ENCODE measurements at places on chromosomes 12 and 14.

- DNase-seq = peak; percentile 2
These were observed 179.9 kb upstream of the ATF7IP start for GRCh38 chr12:14185427-14186192.

DNA sequence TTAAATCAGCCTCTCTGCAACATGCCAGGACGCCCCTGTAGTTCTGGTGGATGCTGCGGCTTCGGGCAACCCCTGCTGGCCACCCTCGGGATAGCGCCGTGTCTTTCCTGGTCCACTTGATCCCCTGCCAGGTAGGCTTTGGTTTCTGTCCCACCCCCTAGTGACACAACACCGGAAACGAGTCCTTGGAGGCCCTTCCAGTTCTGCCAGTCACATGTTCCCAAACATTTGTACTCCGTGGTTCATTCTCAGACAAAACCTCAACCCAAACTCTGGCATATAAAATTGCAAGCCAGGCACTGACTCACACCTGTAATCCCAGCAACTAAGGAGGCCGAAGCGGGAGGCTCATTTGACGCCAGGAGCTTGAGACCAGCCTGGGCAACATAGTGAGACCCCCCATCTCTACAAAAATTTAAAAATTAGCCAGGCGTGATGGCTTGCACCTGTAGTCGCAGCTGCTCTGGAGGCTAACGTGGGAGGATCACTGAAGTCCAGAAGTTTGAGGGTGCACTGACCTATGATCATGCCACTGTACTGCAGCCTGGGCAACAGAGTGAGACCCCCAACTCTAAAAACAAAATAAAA lies 37.0 kb downstream of the RASAL1 start:
- DNase-seq = peak; percentile 11

DNA sequence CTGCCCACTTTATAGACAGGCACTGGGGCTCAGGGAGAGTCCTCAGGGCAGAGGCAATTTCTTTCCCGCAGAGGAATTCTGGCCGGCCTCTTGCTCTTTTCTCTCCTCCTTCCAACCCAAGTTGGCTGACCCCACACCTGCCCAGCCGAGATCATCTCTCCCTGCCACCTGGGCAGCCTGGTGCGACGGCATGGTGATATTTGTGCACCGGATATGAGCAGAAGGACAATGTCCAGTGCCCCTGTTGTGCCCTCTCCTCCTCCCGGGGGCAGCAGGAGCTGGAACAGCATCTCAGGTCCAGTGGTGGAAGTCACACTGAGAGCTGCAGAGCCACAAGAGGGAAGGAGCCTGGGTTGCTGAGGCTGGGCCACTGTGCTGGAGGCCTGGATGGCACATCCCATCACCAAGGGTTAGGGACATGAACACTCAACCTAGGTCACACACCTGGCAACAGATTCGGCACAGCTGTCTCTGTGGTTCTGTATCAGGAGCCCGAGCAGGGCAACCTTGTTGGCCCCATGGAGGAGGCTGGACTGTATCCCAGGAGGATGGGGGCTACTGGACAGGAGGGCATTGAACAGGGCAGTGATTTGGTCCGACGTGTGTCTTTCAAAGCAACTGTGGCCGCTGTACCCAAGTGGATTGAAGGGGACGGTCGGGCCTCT lies 57.7 kb upstream of the DIO3 start:
- no peak for DNase-seq

DNA sequence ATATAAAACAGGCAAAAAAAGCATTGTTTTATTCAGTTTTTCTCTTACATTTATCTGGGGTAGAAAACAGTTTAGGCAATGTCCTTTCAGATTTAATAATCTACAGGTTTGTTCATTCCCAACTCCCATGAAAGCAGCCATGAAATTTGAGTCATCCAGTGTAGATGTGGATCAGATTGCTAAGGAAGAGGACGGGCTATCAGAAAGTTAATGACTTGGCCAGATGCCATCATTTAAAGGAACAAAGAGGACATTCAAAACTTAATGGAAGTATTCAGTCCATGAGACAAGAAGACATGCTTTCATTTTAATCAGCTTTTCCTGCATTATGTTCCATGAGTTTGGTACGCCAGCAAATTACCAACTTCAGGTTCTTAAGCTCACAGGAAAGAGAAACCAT lies 31.1 kb upstream of the POC1B start:
- DNase-seq = no peak

- DNase-seq = no peak
These were observed 554 bp upstream of the KRT77 start for GRCh38 chr12:52703878-52704277.

DNA sequence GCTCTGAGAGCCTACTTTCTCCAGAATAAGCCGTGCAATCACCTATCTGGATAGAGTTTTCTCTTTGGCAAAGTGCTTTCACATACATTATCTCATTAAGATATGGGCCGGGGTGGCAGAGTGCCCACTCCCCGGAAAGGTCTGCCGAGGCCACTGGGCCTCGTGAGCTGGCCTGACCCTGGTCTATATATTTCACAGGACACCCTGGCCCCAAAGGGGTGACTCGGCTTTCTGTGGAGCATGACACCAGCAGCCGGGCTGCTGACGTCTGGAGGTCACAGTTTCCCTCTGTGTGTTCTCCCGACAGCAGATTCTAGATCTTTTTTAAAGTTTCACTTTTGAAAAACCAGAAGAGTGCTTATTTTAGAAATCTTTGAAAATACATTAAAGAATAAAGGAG lies 27.9 kb upstream of the ATP2A2 start:
- no peak for DNase-seq

GRCh38 chr12:93882763-93883162 lies 205.6 kb downstream of the CRADD start:
- no peak for DNase-seq

DNA sequence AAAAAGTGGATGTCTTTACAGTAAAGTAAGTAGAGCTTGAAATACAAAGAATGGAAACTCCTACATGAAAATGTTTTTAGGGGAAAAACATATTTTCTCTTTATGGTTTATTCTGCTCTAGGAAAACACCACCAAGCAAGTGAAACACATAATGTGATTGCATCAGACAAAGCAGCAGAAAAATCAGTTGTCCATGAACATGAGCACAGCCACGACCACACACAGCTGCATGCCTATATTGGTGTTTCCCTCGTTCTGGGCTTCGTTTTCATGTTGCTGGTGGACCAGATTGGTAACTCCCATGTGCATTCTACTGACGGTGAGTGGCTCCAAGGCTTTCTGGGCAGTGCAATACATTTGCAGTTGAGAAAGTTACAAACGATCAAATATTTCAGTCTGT lies 42.6 kb upstream of the PLEKHD1 start:
- no peak for DNase-seq

DNA sequence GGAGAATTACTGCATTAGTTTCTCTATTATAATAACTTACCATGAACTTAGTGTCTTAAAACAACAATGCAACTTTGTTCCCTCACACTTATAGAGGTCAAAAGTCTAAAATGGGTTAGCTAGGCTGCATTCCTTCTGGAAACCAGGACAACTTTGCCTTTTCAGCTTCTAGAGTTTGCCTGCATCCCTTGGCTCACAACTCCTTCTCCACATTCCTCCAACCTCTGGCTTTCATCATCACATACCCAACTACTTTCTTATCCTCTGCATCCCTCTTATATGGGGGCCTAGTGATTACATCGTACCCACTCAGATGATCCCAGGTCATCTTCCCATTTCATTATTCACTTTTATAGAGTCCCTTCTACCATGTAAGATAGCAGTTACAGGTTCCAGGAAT lies 251.1 kb downstream of the C12orf50 start:
- no peak for DNase-seq

- no peak for DNase-seq
These were observed 10.6 kb downstream of the GRIP1 start for GRCh38 chr12:66668311-66668710.

DNA sequence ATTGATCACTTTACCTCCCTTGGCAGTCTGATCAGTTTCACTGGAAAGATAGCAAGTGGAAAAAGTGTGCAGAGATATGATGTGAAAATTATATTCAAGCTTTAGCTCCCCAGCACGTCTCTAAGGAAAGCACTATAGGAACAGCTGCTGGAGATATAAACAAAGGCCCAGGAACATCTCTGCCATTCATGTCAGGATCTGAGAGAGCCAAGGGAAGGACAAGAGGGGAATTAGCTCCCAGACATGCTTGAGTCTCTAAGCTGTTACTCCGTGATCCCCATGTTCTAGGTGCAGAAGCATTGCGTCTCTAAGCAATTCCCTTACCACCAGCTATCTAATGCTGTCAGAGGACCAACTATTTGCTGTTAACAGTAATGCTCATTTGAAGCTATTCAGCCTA lies 700.2 kb downstream of the DIO2 start:
- DNase-seq = no peak

DNA sequence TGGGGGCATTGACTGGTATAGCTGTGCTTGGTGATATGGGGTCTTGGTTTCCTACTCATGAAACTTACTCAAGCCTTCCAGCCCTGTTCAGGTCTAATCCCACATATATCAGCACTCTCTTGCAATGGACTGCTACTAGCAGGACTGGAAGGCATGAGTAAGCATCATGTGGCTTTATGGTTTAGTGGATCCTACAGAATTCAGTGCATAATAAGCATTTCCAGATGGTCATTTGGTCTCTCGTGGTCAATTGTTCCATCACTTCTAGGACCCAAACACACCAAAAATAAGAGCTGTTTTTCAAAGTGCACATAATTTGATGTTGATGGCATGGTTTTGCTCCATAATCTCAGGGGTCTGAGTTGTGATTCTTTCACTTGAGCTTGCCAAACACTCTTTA lies 114.4 kb downstream of the LMNTD1 start:
- no peak for DNase-seq

DNA sequence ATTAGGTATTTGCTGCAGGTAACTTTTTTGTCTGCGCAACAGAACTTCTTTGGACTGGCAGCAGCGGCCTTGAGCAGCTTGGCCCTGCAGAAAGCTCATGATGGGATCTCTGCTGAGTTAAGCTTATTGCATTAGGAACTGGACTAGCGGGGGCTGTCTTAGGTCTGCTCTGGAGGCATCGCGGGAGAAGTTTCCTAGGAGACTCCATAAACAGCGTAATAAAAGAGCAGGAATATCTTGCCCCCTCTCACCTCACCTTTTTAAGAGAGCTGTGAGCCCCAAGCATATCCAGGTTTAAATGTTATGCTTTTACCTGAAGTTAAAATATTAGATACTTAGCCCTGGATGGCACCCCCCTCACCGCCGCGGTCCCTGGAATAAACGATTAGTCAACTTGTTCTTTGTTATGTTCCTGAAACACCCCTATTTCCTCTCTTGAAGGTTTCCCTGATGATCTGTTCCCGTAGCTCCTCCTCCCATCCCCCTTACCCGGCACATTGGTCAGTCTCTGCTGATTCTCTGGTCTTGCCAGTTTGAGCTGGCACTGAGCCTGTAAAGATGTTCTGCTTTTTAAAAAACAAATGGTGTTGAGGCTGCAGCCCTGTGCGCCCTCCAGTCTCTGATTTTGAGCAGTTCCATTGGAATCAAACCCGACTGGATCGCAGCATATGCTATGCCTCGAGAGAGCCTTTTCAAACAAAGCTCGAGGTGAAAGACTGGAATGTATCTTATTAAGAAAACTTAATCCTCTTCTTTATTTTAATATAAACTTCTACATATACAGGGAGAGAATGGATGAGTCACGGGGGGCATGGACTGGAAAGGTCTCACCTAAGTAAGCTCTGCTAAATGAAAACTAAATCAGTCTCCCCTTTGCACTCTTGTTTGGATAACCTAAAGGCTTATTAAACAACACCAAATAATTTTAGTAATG lies 1.9 kb downstream of the MLXIP start:
- DNase-seq = peak; percentile 81

DNA sequence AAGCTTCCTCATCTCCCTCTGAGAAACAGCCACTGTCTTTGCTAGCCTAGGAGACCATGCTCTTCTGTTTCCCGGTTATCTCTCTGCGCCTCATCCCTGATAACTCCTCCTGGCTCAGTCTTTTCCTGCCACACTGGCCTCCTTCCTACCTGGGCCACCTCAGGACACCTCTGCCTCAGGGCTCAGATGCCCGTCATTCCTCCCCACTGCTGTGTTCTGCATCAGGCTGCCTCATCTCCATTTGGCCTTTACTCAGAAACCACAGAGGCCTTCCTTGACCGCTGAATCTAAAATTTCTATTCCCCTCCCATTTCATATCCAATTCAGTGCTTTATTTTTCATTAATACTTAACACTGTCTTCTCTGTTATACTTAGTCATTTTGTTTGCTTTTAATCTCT lies 311.0 kb upstream of the RGS6 start:
- DNase-seq = no peak

DNA sequence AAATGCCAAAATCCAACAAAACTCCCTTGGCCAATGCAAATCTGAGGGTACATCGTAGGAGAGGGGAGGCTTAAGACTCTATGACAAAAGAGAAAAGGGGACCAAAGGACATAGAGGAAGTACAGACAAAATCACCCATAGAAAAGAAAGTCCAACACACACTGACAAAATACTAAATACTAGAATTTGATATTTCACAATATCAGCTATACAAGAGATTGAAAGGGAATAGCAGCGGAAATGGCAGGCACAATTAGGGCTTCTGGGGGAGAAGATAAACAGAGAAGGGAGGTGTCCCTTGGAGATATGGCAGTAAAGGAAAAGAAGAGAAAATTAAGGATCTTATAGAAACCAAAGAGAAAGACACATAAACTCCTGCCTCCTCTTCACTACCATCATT lies 29.0 kb downstream of the ATP2B1 start:
- no peak for DNase-seq

- DNase-seq = no peak
These were observed 20.1 kb upstream of the PRICKLE1 start for GRCh38 chr12:42609605-42610004.

DNA sequence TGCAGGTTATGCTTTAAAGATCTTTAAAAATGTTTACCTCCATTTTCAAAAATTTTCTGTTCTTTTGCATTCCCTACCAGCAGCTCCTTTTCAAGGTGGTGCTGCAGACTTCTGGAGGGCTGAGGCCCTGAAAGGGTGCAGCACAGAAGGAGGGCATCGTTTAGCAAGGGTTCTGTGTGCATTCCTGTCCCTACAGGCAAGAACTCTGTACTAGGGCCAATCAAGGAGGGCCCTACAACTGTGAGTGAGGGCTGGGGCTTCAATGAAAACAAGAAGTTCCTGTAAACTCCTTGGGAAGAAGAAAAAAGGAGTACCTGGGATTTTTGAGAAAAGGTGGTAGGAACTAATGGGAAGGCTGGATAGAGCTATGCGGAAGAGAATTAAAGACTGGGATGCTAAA lies 50.7 kb upstream of the CSRP2 start:
- DNase-seq = no peak

- DNase-seq = no peak
These were observed 30.1 kb downstream of the ATG14 start for GRCh38 chr14:55381561-55381960.

DNA sequence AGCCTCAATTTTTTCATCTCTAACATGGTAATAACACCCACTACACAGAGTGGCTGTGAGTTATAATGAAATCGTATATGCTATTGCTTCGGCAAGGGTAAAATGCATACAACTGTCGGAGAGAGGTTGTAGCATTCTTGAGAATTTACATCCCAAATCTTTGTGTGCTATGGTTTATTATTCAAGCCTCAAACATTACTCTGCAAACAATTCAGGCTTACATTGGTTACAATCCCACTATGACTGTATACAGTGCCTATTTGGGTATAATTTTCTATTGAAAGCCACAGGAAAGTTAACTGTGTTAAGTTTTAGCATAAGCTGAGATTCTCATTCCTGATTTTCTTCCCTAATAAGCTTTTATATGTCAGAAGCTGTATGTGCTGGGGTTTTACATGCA lies 20.6 kb downstream of the SLC35F4 start:
- no peak for DNase-seq

GRCh38 chr12:22329621-22330020 lies 4.9 kb downstream of the ST8SIA1 start:
- DNase-seq = no peak

All from AG04450 (cell line).